ENCODE measurements at places on chromosomes 2 and 18. TPM values are rescaled to one million over a fixed set of nuclear protein-coding genes. Genes with fewer than 3 reads are reported as not detected.

DNA sequence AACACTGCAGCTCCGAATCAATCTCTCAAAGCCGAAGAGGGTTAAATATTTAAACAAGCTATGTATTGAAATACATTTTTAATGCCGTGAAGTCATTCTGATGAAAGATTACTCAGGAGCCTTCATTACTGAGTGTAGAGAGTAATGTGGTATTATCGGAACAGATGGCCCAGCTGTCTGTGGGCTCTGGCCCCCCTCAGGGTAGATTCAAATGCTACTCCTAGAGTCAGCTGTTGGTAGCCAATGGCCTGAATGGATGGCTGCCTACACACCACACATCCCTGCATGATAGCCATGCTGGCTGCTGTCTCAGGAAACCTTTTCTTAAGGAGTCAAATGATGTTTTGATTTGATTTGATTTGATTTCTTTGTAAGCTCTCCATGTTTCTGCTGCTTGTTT, 732.3 kb upstream of the CELF4 start:
- no peak overlapping the region for H3K4me3 ChIP-seq
- no peaks in the 10 kb centered on the region for H3K36me3 ChIP-seq
- H3K4me1 ChIP-seq: no peaks in the 10 kb centered on the region
- no peak overlapping the region for H3K27ac ChIP-seq

- peaks cover 6% of the 10 kb centered on the region for H3K4me1 ChIP-seq
- peak; percentile 51 for DNase-seq
- no peak overlapping the region for H3K27ac ChIP-seq
- H3K4me3 ChIP-seq: no peak overlapping the region
- no peaks in the 10 kb centered on the region for H3K27me3 ChIP-seq
Observed at GRCh38 chr2:168241208-168241607, 6.2 kb downstream of the STK39 start.

DNA sequence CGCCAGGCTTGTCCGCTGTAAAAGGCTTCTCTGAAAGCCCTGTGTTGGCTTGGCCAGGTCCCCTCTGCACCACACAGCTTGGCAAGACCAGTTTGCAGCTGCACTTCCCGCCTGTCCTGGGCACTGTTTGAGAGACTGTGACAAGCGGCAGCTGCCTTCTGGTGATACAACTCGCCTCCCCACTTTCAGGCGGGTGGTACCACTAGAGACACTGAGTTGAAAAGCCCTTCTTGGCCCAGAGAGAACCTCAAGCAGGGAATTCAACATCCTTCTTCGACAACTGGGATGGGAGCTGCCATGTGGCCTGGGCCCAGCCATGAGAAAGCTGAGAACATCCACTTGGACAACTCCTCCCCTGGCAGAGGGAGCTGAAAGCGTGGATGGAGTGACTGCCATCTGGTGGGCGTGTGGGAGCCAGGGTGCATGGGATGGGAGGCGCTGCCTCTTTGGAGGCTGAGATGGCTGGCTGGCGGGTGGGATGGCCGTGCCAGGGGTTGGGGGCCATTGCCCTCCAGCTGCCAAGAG, 125.5 kb upstream of the REV1 start:
- H3K27ac ChIP-seq: no peak overlapping the region
- H3K4me1 ChIP-seq: no peaks in the 10 kb centered on the region
- H3K36me3 ChIP-seq: no peaks in the 10 kb centered on the region
- no peaks in the 10 kb centered on the region for H3K27me3 ChIP-seq
- H3K4me3 ChIP-seq: no peak overlapping the region
- peak; percentile 53 for DNase-seq

DNA sequence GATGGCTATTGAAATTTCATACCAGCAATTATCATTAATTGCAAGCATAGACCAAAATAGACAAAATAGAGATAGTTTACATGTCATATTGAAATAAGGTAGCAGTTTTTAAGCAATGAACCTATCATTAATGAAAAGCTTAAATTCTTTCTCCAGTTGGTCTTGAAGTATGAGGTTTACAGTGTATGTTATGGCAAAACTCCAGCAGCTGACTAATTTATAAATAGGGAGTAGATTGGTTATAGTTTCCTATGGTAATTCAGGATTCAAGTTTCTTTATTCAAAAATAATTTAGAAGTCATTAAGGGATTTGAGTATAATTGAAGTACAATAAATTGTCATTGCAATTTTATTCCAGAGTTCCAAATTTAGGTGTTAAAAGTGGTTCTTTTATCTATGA, 69.6 kb upstream of the COL5A2 start:
- no peaks in the 10 kb centered on the region for H3K4me1 ChIP-seq
- no peak overlapping the region for H3K27ac ChIP-seq
- H3K36me3 ChIP-seq: no peaks in the 10 kb centered on the region
- DNase-seq: no peak
- H3K27me3 ChIP-seq: no peaks in the 10 kb centered on the region

- no peaks in the 10 kb centered on the region for H3K27me3 ChIP-seq
- no peaks in the 10 kb centered on the region for H3K36me3 ChIP-seq
- H3K4me3 ChIP-seq: no peak overlapping the region
- DNase-seq: peak; percentile 73
Observed at GRCh38 chr2:88187038-88187676, 17.0 kb downstream of the THNSL2 start.

The SCN3A gene
- total RNA-seq: not detected

The GBX2 gene
- 0.89 TPM for total RNA-seq

All from H1 (cell line).